Anterior cingulate cortex (tissue), 58 donors: ENCODE measurements at places on chromosomes 6 and 20.

DNA sequence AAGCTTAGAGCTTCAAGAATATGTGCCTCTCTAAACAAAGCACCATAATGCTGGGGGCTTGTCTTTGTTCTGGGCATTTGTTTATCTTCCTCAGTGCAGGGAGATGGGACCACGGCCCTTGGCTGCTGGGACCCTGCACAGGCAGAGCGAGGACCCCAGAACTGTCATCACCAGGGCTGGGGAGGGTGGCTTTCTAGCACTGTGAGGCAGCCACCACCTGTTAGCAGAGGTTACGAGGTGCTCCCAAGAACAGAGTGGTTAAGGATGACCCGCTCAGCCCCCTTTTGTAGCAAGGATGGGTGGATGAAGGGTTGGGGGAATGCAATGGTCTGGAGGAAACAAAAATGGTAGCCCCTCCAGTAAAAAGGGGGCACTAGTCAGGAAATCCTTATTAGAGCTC, 34.9 kb downstream of the METTL24 start:
- no peak for DNase-seq

DNA sequence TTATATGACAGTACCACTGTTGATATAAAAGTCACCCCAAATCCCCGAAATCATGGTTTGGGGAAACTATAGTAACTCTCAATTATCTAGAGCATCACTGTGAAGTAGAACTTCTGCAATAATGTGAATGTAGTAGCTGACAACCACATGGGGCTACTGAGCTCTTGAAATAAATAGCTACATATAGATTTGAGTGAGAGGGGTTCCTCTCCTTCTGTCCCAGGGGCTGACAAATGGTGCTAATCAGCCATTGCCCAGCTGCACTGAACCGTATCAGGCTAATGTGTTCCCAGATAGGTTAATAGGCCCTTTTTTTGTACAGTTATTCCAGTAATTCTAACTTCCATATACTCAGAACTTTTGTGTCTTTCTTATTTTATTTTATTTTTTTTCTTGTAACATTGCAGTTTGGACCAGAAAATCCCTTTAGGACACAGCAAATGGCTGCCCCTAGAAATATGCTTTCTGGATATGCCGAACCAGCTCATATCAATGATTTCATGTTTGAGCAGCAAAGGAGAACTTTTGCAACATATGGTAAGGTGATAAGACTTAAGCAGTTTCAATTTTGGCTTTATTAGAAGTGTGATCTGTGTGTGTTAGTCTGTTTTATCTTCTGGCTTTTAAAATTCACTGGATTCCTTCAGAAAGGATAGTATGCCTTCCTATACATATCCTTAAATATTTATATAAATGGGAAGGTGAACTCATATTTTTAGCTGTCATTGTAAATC, 21.1 kb downstream of the CDC40 start:
- no peak for DNase-seq

- no peak for DNase-seq
Observed at GRCh38 chr20:62576815-62577489, 65.4 kb upstream of the SLCO4A1 start.

- DNase-seq = no peak
Observed at GRCh38 chr20:1337441-1337840, 8.5 kb upstream of the SDCBP2 start.
